ENCODE measurements at places on chromosomes 11 and 22.

GRCh38 chr11:134592391-134592990 lies 180.4 kb upstream of the B3GAT1 start:
- DNase-seq: peak; percentile 39

DNA sequence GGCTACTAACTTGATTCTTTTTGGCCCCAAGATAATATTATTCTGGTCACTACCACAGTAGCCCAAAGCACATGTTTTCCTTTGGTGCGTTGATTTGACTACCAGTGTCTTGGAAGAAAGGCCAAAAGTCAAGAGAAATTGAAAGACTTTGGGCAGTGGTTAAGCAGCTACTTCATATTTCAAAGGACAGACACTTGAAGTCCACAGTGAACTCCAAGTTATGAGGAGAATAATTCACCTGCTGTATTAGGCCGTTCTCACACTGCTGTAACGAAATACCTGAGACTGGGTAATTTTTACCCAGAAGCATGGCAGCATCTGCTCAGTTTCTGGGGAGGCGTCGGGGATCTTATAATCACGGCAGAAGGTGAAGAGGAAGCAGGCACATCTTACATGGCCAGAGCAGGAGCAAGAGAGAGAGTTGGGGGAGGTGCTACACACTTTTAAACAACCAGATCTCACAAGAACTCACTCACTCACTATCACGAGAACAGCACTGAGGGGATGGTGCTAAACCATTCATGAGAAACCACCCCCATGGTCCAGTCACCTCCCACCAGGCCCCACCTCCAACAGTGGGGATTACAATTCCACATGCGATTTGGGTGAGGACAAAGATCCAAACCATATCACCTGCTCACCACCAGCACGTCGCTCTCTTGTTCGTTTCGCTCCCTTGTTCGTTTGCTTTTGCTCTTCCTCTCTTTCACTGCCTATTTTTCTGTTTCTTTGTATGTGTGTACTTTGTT lies 40.2 kb upstream of the PICALM start:
- DNase-seq: no peak

DNA sequence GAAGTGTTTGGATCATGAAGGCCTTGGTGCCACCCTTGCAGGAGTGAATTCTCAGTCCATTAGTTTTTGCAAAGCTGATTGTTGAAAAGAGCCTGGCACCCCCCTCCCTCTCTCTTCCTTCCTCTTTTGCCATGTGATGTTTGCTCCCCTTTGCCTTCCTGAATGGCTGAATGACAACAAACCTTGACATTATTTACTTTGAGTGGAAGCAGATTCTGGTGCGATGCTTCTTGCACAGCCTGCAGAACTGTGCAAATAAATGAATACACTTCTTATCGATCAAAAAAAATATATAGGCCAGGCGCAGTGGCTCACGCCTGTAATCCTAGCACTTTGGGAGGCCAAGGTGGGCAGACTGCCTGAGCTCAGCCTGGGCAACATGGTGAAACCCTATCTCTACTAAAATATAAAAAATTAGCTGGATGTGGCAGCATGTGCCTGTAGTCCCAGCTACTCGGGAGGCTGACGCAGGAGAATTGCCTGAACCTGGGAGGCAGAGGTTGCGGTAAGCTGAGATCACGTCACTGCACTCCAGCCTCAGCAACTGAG lies 2.0 kb upstream of the NARS2 start:
- no peak for DNase-seq

DNA sequence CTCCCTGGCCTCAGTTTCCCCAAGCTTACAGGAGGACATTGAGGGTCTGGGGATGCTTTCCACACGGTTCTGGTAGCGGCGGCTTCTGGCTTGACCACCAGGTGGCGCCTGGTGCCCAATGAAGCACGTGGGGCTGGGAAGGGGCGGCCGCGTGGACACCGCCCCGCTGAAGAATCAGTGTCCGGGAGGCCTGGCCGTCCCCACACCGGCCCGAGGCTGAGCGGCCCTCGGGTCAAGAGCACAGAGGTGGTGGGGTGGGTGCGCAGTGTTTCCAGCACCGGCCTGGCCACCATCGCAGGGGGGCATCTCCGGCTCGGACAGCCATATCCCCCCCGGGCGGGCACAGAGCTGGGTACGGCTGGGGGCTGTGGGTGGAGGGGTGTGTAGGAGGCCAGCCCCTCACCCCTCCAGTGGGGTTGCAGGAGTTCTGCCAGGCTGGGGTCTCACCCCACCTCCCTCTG lies 27.8 kb upstream of the PPARA start:
- DNase-seq: peak; percentile 42

DNA sequence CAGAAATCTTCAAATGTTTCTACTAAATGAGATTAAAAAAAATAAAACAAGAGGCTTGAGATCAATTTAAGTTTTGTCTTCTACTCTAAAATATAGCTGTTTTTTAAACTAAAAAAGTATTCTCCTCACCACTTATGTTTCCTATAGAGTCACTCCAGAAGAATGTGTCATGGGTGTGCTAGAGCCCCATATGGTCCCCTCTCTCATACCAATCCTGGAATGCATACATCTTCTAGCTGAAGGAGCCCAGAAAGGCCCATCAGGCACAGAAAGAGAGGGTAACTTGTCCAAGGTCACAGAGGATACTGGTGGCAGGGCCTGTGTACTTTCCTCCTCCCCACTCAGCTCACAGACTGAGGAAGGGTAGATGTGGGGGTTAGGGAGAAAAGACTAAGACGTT lies 34.4 kb downstream of the RELT start:
- no peak for DNase-seq
